ENCODE measurements at places on chromosomes 4 and X.

DNA sequence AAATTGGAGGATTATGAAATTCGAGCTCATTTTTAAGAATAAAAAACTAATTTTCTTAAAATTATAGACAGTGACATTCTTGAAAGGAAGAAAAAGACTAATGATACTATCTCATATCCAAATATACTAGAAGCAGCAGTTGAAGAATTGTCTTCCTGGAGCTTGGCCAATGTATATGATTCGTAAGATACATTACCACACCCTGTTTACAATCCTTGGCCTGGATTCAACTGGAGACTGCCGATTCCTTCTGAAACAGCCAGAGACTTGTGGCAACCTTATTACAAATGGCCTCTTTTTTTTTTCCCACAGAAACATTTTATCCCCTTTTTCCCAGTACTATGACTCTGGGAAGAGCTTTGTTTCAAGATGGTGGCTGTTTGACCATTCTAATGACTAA lies 571.2 kb upstream of the FAT1 start:
- no peak for DNase-seq
- no peak overlapping the region for H3K4me3 ChIP-seq
- H3K4me1 ChIP-seq: no peaks in the 10 kb centered on the region

DNA sequence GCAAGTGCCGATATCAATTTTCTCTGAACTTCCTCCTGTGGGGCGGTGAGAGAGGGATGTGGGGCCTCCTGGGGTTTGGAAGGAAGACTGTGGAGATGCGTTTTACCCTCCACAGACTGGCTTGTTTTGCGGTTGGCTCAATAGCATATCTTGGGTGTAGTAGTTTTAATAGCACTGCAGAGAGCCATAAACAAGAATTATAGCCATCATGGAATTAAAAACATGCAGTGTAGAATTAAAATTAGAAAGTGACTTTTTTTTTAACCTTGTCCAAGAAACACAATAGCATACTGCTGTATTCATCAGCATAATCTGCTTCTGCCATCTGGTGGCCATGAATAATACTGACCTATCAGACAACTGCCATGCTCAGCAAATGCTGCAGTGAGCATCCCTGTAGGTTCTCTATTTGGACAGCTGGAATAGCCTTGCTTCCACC lies 47.3 kb upstream of the SCML1 start:
- no peak overlapping the region for H3K4me3 ChIP-seq
- peaks cover 6% of the 10 kb centered on the region for H3K4me1 ChIP-seq
- H3K27ac ChIP-seq: no peak overlapping the region
- H3K27me3 ChIP-seq: no peaks in the 10 kb centered on the region

- no peak for DNase-seq
- H3K27ac ChIP-seq: no peak overlapping the region
- H3K27me3 ChIP-seq: peaks cover 60% of the 10 kb centered on the region
These were observed 417 bp downstream of the PPP2R2C start for GRCh38 chr4:6472008-6472386.

DNA sequence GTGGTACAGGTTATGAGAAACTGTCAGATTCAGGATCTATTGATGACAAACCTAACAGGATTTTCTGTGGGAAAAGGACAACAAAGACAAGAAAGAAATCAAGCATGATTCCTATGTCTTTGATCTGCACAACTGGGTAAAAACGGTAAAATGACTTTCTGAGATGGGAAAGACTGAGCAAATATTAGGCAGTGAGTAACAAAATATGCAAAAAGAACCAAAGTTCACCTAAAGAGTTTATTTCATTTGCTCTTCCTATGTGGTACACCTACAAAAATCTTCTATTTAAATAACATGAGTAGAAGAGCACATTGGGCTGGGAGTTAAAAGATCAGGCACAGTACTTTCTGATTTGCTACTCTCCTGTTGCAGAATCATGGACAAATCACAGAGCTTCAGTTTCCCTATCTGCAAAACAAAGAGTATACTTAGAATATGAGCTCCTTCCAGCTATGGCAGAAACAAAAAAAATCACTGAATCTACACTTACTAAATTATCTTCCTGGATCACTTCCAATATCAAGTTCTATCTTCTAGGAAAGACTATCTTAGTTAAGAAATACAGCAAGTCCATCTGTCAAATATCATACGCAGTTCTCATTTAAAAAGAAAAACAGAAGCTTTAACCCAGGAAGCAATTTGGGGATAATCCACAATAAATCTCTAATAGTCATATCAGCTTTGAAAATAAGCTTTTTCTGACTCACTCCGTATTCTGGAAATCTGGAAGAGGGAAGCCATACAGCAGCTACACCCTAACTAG lies 37.4 kb downstream of the NFXL1 start:
- H3K27me3 ChIP-seq: no peaks in the 10 kb centered on the region
- H3K4me1 ChIP-seq: peaks cover 22% of the 10 kb centered on the region
- no peak overlapping the region for H3K4me3 ChIP-seq
- no peak overlapping the region for H3K27ac ChIP-seq
- peaks cover 50% of the 10 kb centered on the region for H3K36me3 ChIP-seq

- H3K27ac ChIP-seq: no peak overlapping the region
- no peaks in the 10 kb centered on the region for H3K27me3 ChIP-seq
- no peaks in the 10 kb centered on the region for H3K36me3 ChIP-seq
- no peak for DNase-seq
- no peaks in the 10 kb centered on the region for H3K4me1 ChIP-seq
- no peak overlapping the region for H3K4me3 ChIP-seq
These were observed 120.5 kb upstream of the FAT1 start for GRCh38 chr4:186844059-186844681.

DNA sequence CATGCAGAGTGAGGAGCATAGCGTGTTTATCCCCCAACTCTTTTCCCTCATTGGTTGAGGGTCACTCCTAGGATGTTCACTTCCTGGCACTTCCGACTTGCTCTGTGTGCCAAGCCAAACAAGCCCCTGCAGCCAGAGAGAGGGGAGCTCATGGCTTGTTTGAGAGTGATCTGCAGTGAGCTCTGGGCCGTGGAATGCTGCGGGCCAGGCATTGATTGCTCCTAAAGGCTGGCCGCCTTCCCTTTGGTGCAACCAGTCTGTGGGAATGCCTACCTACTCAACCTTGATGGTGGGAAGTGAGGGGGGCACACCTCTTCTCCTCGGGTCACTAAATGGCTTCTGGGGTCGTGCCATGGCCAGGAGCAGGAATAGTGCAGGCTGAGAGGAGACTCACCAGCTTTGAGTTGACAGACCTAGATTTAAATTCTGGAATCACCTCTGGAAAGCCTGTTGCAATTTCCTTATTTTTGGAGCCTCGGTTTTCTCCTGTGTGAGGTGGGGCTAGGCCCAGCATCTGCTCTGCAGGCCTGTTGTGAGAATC lies 152.0 kb upstream of the STX18 start:
- H3K36me3 ChIP-seq: peaks cover 22% of the 10 kb centered on the region
- DNase-seq: no peak
- peaks cover 10% of the 10 kb centered on the region for H3K4me1 ChIP-seq
- H3K27me3 ChIP-seq: no peaks in the 10 kb centered on the region

GRCh38 chr4:48436318-48436717 lies 46.8 kb upstream of the SLC10A4 start:
- H3K27me3 ChIP-seq: no peaks in the 10 kb centered on the region
- H3K36me3 ChIP-seq: no peaks in the 10 kb centered on the region
- no peak overlapping the region for H3K27ac ChIP-seq
- no peak for DNase-seq
- no peak overlapping the region for H3K4me3 ChIP-seq
- peaks cover 11% of the 10 kb centered on the region for H3K4me1 ChIP-seq

GRCh38 chr4:27474691-27475090 lies 614.0 kb downstream of the STIM2 start:
- no peak for DNase-seq
- H3K27me3 ChIP-seq: no peaks in the 10 kb centered on the region
- no peak overlapping the region for H3K27ac ChIP-seq
- H3K36me3 ChIP-seq: no peaks in the 10 kb centered on the region

DNA sequence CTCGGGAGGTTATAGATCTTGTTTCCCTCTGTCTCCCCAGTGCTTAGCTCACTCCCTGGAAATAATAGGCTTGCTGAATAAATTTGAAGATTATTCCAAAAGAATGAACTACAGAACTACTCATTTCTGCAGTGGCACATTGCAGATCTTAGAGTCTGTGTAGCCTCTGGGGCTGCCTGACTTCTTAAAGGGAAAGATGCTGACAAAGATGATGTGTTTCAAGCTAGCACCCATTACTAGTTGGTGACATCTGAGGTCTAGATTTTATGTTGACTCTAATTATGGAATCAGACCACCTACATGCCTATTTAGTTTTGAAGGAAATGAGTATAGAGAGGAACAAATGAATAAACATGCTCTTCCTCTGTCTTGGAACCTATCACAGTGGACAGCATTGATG lies 123.7 kb upstream of the KCNIP4 start:
- no peaks in the 10 kb centered on the region for H3K27me3 ChIP-seq
- H3K27ac ChIP-seq: no peak overlapping the region
- DNase-seq: no peak

DNA sequence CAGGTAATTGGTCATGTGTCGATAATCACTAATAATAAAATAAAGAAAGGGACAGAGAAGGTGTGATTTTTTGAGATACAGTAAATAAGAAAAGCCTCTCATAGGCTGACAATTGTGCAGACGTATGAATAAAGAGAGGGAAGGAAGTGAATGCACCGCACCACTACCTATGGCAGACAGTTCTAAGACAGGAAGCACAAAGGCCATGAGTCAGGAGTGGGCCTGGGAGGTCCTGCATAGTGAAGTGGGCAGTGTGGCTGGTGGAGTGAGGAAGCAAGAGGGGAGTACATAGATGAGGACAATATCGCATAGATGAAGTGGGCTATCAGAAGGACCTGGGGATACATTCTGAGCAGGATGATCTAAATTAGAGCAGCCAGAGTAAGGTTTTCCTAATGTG lies 75.6 kb downstream of the BMP3 start:
- H3K4me1 ChIP-seq: no peaks in the 10 kb centered on the region
- DNase-seq: no peak

DNA sequence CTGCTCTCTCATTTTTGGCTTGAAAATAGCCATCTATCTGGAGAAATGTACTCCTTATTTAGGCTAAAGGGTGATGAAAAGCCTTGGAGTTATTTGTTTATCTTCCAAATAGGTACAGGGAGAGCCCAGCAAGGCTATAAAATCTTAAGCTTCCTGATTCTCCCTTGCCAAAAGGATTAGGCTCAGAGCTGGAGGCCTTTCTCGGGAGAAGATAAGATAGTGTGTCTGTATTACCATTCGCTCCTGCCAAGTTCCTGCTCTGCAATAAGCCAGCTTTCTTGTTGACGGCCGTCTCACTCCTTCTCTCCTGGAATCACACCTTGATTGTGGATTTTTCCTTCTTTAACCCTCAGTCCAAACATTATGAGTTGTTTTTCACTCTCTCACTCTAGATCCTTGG lies 171.8 kb upstream of the TTC29 start:
- no peaks in the 10 kb centered on the region for H3K4me1 ChIP-seq
- no peak overlapping the region for H3K27ac ChIP-seq
- no peak overlapping the region for H3K4me3 ChIP-seq
- H3K27me3 ChIP-seq: no peaks in the 10 kb centered on the region
- no peaks in the 10 kb centered on the region for H3K36me3 ChIP-seq
- DNase-seq: no peak

GRCh38 chr4:61318431-61318830 lies 118.3 kb downstream of the ADGRL3 start:
- H3K36me3 ChIP-seq: no peaks in the 10 kb centered on the region
- H3K4me3 ChIP-seq: no peak overlapping the region
- H3K27ac ChIP-seq: no peak overlapping the region
- no peaks in the 10 kb centered on the region for H3K4me1 ChIP-seq

GRCh38 chrX:11266573-11267003 lies 26.6 kb upstream of the AMELX start:
- no peak overlapping the region for H3K4me3 ChIP-seq
- H3K27ac ChIP-seq: no peak overlapping the region
- no peaks in the 10 kb centered on the region for H3K36me3 ChIP-seq
- no peaks in the 10 kb centered on the region for H3K4me1 ChIP-seq

GRCh38 chrX:152895724-152896420 lies 2.0 kb upstream of the ZNF185 start:
- H3K4me1 ChIP-seq: no peaks in the 10 kb centered on the region
- no peaks in the 10 kb centered on the region for H3K36me3 ChIP-seq
- H3K27ac ChIP-seq: no peak overlapping the region
- H3K4me3 ChIP-seq: no peak overlapping the region

- no peak for DNase-seq
- H3K27me3 ChIP-seq: peaks cover 33% of the 10 kb centered on the region
- H3K4me1 ChIP-seq: no peaks in the 10 kb centered on the region
- H3K4me3 ChIP-seq: no peak overlapping the region
- no peak overlapping the region for H3K27ac ChIP-seq
- H3K36me3 ChIP-seq: no peaks in the 10 kb centered on the region
These were observed 50.8 kb upstream of the HMX1 start for GRCh38 chr4:8922481-8922880.

- H3K4me3 ChIP-seq: no peak overlapping the region
- H3K4me1 ChIP-seq: no peaks in the 10 kb centered on the region
- H3K36me3 ChIP-seq: no peaks in the 10 kb centered on the region
- no peak overlapping the region for H3K27ac ChIP-seq
- no peak for DNase-seq
These were observed 118.5 kb upstream of the PABPC4L start for GRCh38 chr4:134320048-134320447.

- no peak overlapping the region for H3K27ac ChIP-seq
- no peak for DNase-seq
- no peaks in the 10 kb centered on the region for H3K36me3 ChIP-seq
- H3K4me3 ChIP-seq: no peak overlapping the region
These were observed 46.6 kb upstream of the MAMLD1 start for GRCh38 chrX:150316564-150316963.

GRCh38 chrX:8319359-8319758 lies 145.3 kb upstream of the VCX3B start:
- no peaks in the 10 kb centered on the region for H3K27me3 ChIP-seq
- no peak for DNase-seq
- no peak overlapping the region for H3K27ac ChIP-seq
- H3K4me1 ChIP-seq: no peaks in the 10 kb centered on the region
- no peaks in the 10 kb centered on the region for H3K36me3 ChIP-seq

- H3K4me1 ChIP-seq: peaks cover 38% of the 10 kb centered on the region
- H3K4me3 ChIP-seq: no peak overlapping the region
- no peak for DNase-seq
- peaks cover 9% of the 10 kb centered on the region for H3K36me3 ChIP-seq
- no peak overlapping the region for H3K27ac ChIP-seq
- H3K27me3 ChIP-seq: no peaks in the 10 kb centered on the region
These were observed 13.0 kb downstream of the RAP2C start for GRCh38 chrX:132206259-132206658.

GRCh38 chrX:132909643-132910042 lies 48.8 kb downstream of the HS6ST2 start:
- no peaks in the 10 kb centered on the region for H3K27me3 ChIP-seq
- no peaks in the 10 kb centered on the region for H3K36me3 ChIP-seq
- DNase-seq: no peak
- no peaks in the 10 kb centered on the region for H3K4me1 ChIP-seq
- H3K27ac ChIP-seq: no peak overlapping the region

Measured in activated naive CD8-positive, alpha-beta T cell treated with anti-CD3 and anti-CD28 coated beads for 36 hours (primary cell).